ENCODE measurements at places on chromosomes 6 and 20. TPM values are rescaled to one million over a fixed set of nuclear protein-coding genes. Genes with fewer than 3 reads are reported as not detected.

TUBB2B gene
- 31.0 TPM for polyA plus RNA-seq

GRCh38 chr6:134400941-134401340 is 83.0 kb upstream of the SGK1 start:
- no peak for DNase-seq

COL21A1 gene
- polyA plus RNA-seq = 170 TPM

PCSK2 gene
- polyA plus RNA-seq = 1.6 TPM

TMEM74B gene
- 1.9 TPM for polyA plus RNA-seq

DCDC2 gene
- polyA plus RNA-seq = 101 TPM

OR12D3 gene
- polyA plus RNA-seq = not detected

- no peak for DNase-seq
These were observed 262.8 kb upstream of the HS3ST5 start for GRCh38 chr6:114605656-114606055.

DNA sequence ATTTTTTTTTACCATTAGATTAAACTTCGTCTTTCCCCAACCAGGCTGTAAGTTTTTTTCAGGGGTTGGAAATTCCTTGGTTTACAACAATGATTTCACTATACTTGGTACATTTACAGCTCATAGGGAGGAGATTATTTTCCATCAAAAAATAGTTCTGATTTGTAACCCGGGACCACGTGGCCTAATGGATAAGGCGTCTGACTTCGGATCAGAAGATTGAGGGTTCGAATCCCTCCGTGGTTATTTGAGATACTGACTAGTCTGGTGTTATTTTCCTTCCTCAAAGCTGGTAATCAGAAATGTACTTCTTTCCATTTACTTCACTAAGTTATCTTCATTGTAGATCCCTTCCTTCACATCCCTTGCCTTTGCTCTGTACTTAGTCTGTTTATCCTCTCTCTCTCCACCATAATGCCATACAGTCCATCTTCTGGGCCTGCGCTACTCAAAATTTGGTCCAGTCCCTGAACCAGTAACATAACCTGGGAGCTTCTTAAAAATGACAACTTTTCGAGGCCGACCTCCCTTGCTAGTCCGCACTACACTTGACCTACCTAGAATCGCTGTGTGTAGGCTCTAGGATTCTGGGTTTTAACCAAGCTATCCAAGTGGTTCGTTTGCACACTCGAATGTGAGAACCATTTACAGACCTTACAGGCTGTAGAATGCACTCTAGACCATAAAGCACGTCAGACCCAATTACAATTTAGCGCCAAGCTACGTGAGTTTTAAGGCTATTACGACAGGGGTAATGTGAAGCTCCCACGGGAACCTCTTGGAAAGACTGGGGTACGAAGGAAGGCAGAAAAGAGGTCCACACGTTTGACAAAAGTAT is 42.1 kb upstream of the BTN3A2 start:
- no peak for DNase-seq

GSTA3 gene
- polyA plus RNA-seq = not detected

- DNase-seq = no peak
These were observed 110.9 kb upstream of the SLC22A16 start for GRCh38 chr6:110587328-110587727.

DNA sequence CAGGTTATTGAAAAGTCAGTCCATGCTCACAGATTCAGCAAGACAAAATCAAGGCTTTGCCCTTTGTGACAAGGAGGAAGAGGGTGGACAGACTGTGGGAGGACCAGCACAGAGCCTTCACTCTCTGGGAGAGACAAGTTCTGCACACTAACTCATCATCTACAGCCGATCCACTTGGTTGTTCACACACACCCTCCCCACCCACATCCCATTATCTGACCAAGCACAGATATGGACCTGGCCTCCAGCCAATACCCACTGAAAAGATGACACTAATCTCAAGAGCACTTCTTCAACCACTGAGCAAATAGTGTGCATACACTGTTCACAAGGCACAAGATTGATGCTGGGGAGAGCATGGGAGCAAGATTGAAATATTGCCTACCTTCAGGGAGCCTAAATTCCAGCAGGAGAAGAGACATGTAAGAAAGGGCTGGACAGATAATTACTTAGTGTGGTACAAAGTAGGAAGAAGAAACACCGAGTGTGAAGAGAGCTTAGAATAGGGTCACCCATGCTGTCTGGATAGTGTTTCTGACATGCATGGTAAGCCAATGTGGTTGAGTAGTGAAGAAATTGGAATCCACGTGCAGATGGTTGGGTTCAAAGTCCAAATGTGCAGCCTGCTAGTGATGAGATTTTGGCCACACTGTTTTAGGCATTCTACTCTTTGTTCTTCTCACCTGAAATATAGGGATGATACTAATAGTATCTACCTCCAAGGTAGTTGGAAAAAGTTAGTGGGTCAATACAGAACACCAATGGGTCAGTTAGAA is 21.7 kb upstream of the IL17A start:
- DNase-seq = no peak

NKX2-4 gene
- not detected for polyA plus RNA-seq

DNA sequence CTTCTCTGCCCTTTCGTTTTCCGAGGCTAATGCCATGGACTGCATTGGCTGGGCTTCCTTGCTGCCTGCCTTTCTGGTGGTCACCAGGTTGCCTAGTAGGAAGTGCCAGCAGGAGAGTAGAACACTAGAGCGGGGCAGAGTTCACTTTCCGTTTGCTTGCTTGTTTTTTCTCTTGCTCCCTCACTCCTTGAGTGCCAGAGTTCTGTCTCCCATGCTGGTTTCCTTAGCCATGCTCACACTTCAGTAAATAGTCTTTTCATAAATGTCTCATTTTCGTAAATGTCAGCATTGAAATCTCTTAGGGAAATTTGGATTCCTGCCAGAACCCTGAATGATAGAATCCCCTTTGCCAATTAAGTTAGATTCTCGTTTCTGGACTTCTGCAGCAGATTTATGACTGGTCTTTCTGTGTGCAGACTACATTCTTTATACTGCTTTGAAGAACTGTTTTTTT is 63.9 kb downstream of the FAM83B start:
- no peak for DNase-seq

DNA sequence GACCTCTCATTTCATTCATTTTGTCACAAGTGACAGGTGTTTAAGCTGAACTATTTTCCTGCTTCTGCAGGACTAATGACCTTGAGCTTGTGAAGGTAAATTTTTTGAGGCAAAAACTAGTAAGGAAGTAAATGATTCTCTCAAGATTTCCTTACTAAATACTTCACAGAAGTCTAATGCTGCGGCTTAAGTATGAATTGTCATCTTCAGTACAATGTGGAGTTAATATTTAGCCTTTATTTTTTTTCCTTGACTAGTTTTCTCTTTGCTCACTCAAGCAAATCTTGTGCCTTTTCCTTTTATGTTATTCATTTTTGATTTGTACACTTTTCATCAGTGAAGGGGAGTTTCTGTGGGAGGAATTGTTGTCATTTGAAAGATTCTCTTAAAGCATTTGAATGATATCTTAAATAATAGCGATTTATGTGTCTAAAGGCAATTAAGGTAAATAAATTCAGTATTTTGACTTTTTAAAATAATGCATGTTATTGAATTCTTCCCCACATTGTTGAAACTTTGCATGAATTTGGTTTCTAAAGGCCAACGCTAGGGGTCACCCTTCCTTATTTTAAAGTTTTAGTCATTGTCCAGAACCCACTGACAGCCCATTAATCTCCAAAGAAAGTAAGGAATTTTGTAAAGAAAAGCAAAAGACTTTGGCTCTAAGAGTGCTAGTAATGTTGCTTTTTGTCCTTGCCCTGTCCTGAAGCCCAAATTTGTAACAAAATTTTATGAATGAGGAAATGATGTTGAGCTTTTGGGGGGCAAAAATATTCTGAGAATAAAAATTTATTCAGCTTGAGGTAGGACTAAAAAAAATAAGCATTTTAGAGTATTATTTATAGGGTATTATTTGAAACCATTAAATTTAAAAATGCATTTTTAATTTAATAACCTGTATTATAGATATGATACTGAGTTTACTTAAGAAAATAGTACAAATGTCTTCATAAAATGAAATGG is 157.4 kb upstream of the LAMA2 start:
- peak; percentile 10 for DNase-seq

DNA sequence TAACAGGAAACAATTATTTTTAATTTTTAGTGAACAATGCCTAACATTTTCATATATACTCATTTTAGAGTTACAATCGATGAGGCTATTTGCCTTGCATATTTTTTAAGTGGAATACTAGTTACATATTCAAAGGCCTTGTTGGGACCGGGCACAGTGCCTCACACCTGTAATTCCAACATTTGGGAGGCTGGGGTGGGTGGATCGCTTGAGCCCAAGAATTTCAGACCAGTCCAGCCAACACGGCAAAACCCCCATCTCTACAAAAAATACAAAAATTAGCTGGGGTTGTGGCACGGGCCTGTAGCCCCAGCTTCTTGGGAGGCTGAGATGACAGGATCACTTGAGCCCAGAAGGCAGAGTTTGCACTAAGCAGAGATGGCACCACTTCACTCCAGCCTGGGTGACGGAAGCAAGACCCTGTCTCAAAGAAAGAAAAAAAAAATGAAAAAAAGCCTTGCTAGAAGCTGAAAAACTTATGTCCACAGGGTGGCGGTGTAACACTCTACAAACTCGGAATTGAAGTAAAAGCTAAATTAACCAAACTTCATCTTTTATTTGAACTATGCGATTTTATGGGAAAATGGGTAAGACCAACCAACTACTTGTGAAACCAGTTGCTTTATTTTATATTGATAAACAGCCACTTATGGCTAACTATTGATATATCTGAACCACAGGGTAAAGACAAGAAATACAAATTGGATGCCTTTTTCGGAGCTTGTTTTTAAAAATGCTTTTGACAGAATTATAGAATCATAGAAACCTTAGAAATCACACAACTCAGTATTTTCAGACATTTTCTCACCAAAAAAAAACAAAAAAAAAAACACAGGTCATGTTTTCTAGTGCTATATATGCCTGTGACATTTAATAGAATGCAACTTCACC is 24.1 kb upstream of the ROS1 start:
- peak; percentile 64 for DNase-seq

LHFPL5 gene
- not detected for polyA plus RNA-seq

OR2B6 gene
- not detected for polyA plus RNA-seq

TNNC2 gene
- polyA plus RNA-seq = 1.3 TPM

MYLK4 gene
- 1.1 TPM for polyA plus RNA-seq

GRCh38 chr6:108451816-108452215 is 108.9 kb upstream of the FOXO3 start:
- DNase-seq = no peak

GRCh38 chr6:132763269-132763668 is 5.6 kb upstream of the VNN2 start:
- DNase-seq = no peak

GRCh38 chr6:157401734-157402338 is 20.8 kb downstream of the ZDHHC14 start:
- DNase-seq = no peak

DNA sequence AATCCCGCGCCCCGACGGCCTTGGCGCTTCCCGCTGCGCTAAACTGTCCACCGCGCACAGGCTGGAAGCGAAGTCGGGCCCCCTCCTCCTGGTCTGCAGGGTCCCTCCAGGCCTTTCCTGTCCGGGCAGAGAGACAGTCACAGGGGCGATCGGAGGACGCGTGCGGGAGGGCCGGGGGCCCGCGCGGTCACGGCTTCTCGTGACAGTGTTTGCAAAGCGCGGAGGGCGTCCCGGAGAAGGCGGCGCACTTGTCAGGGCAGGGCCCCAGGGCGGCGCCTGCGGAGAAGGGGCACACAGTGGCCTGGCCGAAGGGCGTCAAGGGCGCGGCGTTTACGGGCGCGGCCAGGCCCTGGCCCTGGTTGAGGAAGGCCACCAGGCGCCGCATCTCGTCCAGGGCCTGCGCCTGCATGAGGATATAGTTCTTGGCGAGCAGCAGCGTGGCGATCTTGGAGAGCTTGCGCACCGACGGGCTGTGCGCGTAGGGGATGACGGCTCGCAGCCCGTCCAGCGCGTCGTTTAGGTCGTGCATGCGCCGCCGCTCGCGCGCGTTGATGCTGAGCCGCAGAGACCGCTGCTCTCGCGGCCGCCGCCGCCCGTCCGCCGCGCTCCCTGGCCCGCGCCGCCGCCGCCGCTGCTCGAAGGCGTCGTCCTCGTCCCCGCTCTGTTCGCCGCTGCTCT is 763 bp downstream of the BHLHE23 start:
- no peak for DNase-seq

GRCh38 chr20:46851746-46852145 is 42.9 kb upstream of the EYA2 start:
- no peak for DNase-seq

DNA sequence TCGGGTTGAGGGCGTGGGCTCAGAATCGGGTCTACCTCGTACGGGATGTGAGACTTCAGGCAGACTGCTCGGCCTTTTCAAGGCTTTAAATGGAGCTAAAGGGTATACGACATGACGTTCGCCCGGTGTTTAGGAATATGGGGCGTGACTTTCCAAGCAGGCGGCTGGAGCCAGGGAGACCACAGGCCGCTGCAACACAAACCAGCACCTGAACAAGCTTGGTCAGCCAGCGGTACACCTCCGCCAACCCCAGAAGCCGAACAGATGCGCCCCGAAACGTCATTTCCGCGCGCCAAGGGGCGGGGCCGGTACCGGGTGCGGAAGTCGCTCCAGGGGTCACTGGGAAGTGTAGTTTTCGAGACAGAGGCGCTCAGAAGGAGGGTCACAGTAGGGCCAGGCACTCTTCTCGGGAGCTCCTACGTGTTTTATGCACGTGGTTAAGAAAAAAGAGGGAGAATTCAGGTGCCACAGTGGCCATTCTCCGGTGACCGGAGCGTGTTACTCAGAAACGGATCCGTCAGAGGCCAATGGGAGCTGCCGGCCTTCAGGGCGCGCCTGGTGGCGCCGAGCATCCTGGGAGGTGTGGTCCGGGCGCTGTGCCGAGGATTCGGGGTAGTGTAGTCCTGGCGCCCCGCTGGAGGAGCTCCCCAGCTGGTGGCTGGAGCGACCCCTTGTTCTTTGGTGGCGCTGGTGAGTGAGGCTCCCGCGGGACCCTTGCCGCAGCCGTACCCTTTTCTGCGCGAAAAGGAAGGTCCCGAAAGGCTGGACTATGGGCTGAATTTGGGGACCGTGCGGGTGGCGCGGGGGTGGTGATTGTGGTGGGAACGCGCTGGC is at the start of gene ZNF133:
Gene ZNF133 (plus strand): TSS at position 613 of the 834 bp plus-strand sequence. CDS start 17,160 bp downstream, outside the sequence.
- peak; percentile 95 for DNase-seq

SNAI1 gene
- polyA plus RNA-seq = 3.0 TPM

- DNase-seq = peak; percentile 36
These were observed 520.8 kb downstream of the EPM2A start for GRCh38 chr6:145214570-145214969.

DNA sequence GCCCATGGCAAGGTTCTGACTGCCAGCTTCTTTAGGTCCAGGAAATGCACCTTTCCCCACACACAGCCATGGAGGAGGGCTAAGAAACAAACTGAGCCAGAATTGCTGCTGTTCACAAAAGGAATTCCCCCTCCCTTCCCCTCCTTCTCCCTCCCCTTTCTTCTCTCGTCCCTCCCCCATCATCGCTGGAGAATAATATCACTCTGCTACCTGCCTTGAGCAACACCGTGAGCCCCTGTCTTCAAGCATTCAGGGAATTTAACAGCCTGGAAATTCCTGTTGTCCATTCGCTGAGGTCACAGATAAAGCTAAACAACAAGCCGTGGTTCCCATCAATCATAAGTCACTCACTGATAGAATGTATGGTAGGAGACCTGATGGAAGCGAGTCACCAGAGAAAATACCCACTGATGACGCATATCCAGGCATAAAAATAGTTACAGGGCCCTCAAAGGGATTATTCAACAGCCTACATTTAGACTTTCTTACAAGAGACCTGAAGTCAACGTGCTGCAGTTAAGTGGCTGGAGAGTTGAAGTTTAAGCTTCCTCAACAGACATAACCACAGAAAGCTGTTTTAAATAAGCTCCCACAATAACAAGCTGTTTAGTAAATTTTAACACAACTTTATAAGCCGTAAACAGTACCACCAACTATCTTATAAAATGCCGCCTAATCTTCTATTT is 59.7 kb downstream of the HIVEP2 start:
- DNase-seq = peak; percentile 73
